ENCODE measurements at places on chromosomes 16 and 17. TPM values are rescaled to one million over a fixed set of nuclear protein-coding genes. Genes with fewer than 3 reads are reported as not detected.
A peak's percentile ranks its signal among the peaks of the same experiment; 100 is the strongest.

Gene EVPLL
- 0.32 TPM for total RNA-seq

Gene AURKB
- total RNA-seq = 3.8 TPM

Gene CIITA
- 5.6 TPM for total RNA-seq

Gene ZFHX3
- 11.8 TPM for total RNA-seq

Gene TBC1D26
- total RNA-seq = 0.44 TPM

DNA sequence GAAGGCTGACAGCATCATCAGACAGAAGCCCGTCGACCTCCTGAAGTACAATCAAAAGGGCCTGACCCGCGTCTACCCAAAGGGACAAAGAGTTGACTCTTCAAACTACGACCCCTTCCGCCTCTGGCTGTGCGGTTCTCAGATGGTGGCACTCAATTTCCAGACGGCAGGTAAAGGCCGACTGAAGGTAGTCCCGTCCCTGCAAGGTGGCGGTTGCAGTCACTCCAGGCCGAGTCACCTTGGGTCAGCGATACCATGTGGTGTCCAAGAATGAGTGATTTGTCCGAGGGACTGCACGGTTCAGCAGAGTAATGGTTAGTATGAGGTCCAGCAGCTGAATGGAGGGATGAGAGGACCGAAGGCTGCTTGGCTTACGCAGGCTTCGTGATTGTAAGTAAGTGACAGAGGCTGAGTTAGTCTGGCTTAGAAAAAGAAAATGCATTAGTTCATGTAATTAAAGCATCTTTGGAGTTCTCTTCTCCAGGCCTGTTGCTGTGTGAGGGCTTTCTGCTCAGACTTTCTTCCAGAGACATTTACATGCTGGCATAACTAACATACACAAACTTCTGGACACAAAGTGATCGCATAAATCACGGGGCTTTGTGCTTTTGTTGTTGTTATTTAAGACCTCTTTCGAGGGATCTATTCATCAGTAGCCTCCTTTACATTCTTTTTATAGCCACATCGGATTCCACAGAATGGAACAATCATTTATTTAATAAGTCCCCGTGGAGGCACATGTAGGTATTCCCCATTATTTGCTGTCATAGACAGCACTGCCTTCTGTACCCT is 74.9 kb downstream of the SDR42E1 start:
- H3K36me3 ChIP-seq = no peaks in the 10 kb centered on the region
- no peak overlapping the region for H3K27ac ChIP-seq

DNA sequence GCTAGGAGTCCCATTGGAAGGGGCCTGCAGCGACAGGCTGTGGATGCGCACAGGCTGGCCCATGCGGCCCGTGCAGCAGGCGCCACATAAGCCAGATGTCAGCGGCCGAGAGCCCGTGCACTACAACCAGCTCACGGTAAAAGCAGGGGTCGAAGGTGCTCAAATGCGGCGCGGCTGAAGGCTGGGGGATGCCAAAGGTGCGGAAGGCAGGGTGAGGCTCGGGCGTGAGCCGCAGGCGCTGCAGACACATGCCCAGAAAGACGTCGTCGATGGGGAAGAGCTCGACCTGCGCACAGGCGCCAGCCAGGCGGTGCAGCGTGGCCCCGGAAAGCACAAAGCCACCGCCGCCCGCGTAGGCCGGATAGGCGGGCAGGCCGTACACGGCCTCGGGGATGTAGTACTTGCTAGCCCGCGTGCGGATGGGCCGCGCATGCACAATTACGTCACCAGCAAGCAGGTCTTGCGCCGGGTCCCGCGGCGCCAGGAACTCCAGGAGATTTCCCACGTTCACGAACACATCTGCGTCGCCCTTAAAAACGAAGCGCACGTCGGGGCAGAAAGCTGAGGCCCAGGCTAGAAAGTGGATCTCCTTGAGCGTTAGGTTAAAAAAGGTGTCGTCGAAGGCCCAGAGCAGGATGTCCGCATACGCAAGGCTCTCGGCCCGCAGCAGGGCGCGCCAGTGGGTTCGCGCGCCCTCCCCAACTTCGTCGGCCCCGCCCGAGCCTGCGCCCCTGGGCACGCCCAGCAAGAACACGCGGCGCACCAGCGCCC is 1.3 kb downstream of the B3GNT9 start:
- H3K4me1 ChIP-seq = peaks cover 5% of the 10 kb centered on the region
- no peaks in the 10 kb centered on the region for H3K27me3 ChIP-seq
- no peak for DNase-seq
- no peak overlapping the region for H3K4me3 ChIP-seq
- no peak overlapping the region for H3K27ac ChIP-seq

GRCh38 chr17:39753514-39754160 is 15.9 kb downstream of the GRB7 start:
- peak overlapping the region; percentile 66 for H3K4me3 ChIP-seq
- peaks cover 9% of the 10 kb centered on the region for H3K4me1 ChIP-seq
- H3K27ac ChIP-seq = peak overlapping the region; percentile 97
- H3K27me3 ChIP-seq = no peaks in the 10 kb centered on the region

- DNase-seq = peak; percentile 86
- peaks cover 10% of the 10 kb centered on the region for H3K4me1 ChIP-seq
- H3K27me3 ChIP-seq = no peaks in the 10 kb centered on the region
- H3K27ac ChIP-seq = peak overlapping the region; percentile 96
- no peaks in the 10 kb centered on the region for H3K36me3 ChIP-seq
Measured at GRCh38 chr17:81345228-81346089, 49.8 kb upstream of the BAHCC1 start.

- no peaks in the 10 kb centered on the region for H3K36me3 ChIP-seq
- H3K4me3 ChIP-seq = no peak overlapping the region
- no peaks in the 10 kb centered on the region for H3K27me3 ChIP-seq
- peaks cover 4% of the 10 kb centered on the region for H3K4me1 ChIP-seq
- no peak for DNase-seq
Measured at GRCh38 chr17:7218758-7219157, 878 bp downstream of the DLG4 start.

DNA sequence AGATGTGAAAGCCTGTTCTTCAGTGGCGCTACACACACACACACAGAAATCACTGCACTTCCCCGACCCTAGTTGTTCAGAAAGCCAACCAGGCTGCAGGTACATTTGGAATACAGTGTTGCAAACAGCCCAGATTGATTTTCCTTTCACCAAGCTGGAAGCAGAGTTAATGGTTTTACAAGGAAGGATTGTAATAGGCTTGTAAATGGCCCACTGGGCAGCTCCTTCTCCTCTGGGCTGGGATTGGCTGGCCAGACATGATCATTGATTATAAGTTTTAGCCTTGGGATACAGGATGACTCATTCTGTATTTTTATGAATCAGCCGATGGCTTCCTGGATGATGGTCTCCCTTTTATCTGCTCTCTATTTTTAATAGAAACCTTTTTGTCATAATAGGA is 2.5 kb downstream of the VAT1L start:
- no peaks in the 10 kb centered on the region for H3K4me1 ChIP-seq
- no peak overlapping the region for H3K27ac ChIP-seq
- peaks cover 50% of the 10 kb centered on the region for H3K27me3 ChIP-seq
- H3K36me3 ChIP-seq = no peaks in the 10 kb centered on the region

Measured in breast epithelium (tissue), 4 donors.